ENCODE measurements at places on chromosomes 3 and 15.

DNA sequence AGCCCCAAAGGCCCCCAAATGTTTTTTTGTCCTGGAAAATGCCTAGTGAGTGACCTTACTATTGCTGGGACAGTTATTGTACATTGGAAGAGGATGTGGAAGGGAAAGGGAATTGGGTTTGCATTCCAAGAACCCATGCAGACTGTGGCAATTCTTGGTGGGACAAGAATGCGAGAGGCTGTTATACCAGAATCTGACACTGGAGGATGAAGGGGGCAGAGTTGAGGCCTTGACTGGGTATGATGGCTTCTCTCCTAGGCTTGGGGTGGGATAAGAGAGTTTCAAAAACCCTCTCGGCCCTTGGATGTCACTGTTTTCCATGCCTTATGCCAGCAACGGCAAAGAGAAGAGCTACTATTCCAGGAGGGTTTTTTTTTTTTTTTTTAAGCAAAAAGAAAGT lies 25.3 kb downstream of the IL16 start:
- DNase-seq: no peak

DNA sequence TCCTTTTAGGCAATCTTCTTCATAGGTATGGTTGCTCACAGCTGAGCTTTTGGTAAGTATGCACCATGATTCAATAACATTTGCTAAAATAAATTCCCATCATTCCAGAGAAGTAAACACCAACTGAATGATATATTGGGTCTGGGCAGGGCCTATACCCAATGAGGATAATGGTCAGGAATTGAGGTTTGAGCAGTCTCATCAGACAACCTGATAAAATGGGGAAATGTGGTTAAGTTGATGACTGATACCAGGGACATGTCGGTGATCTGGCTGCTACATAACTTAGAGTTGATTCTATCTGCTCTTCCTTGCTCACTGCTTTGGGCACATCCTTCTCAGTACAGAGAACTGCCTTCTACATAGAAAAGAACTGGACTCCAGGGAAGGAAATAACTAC lies 92.9 kb downstream of the GPR156 start:
- DNase-seq: no peak

DNA sequence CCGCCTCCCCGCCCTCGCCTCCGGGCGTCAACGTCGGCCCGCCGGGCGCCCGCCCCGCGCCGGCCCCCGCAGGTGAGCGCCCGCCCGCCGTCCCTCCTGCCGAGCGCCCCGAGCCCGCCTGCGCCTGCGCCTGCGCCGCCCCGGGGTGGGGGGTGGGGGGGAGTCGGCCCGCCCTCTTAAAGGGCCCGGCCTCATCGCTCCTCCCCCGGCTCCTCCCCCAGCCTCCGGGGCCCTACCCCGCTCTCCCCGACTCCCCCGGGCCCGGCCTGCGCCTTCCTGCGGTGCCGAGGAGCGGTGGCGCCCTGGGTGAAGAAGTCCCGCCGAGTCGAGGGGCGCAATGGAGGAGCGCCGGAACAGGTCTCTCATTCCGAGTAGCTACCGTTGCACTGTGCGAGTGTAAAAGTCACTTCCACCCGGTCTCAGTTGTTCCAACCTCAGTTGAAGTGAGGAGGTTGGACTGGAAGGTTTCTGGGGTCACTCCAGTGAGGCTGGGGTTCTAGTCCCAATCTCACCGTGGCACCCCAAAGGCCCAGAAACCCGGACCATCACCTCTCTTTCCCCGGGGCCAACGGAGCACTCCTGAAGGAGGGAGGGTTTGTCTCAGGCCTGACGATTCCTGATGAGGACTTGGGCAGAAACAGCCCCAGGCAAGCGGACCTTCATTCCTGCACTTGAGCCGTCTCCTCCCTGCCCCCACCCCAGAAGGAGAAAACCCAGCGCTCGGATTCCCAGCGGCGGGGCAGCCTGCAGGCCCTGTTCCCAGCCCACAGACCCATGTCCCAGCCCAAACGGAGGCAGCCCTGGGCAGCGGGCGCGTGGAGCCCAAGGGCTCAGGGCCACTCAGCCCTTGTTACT lies 1.5 kb upstream of the TNK2 start:
- peak; percentile 95 for DNase-seq

GRCh38 chr15:60525341-60526039 lies 46.5 kb upstream of the ICE2 start:
- no peak for DNase-seq

GRCh38 chr3:128187495-128187894 lies 34.2 kb downstream of the EEFSEC start:
- no peak for DNase-seq

DNA sequence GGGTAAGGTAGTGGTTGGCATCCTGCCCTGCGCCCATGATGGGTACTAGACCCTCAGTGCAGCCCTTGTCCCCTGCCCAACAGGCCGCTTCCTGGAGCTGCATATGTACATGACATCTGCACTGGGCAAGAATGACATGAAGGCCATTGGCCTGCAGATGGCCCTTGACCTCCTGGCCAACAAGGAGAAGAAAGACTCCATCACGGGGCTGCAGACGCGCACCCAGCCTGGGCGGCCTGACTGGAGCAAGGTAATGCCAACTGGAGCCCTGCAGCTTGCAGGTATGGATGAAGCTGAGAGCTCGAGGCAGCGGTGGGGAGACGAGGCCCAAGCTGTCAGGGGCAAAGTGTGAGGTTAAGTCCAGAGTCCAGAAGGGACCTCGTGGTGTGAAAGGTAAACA lies 40.8 kb downstream of the NOX5 start:
- no peak for DNase-seq

DNA sequence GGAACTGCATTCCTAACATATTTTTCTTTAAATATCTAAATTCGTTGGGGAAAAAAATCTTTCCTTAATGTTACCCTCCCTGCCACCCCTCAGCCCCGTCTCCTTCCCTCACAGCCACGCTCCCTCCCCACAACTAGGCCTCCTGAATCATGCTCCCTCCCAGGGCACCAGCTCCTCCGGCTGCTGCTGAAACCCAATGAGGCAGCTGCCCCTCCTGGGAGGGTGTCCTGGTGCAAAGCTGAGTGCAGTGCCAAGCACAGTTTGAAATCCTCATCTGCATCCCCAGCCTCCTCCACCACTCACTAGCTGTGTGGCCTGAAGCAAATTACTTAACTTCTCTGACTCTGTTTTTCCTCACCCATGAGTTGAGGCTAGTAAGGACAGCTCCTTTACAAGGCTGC lies 2.7 kb upstream of the NR2E3 start:
- DNase-seq: no peak

GRCh38 chr3:48598323-48599076 lies 3.4 kb upstream of the COL7A1 start:
- DNase-seq: no peak

GRCh38 chr15:60583946-60584345 lies 105.0 kb upstream of the ICE2 start:
- peak; percentile 41 for DNase-seq

- no peak for DNase-seq
Measured at GRCh38 chr3:4474683-4475490, 7.8 kb upstream of the SUMF1 start.

GRCh38 chr3:148651549-148651948 lies 46.2 kb upstream of the AGTR1 start:
- no peak for DNase-seq

DNA sequence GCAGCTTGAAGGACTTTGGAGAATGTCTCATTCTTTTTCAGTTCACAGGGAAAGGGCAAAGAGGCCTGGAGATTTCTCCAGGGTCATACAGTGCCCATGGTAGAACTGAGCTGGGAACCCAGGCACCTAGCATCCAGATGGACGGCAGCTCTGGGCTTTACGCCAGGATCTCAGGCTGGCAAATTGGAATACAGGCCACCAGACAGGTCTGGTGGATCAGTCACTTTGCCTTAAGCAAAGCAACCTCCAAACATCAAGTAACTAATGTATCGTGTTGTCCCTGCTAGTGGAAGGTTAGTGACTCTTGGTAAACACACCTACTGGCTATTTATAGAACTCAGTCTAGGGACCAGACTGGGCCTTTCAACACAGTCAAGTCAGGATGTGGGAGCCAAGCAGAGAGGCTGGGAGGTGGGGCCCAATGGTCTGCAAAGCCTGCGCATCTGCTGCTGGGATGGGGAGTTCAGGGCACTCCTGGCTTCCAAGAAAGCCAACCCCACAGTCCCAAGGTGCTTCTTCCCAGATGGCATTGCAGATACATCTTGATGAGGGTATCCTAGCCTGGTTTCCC lies 30.2 kb downstream of the RPLP1 start:
- DNase-seq: no peak

DNA sequence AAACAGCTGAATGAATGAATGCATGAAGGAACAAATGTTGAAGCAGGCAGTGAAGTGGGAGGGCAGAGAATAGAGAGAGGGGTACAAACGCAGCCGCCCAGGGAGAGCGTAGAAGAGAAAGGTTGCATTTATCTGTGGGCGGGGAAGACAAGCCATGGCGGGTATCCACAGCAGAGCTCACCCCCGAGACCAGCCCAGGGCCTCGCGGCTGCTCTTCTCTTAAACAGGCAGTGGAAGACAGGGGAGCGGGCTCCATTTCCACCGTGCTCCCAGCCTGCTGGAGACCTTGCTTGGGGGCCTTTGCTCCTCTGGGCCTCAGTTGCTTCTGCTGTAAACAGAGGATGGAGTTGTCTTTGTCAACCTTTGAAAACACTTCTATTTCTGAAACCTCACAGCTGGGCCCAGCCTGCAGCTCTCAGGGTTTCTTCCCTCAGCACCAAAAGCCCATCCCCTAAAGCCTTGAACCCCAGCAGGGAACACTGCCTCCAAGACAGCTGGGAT lies 259.5 kb downstream of the UACA start:
- no peak for DNase-seq

GRCh38 chr3:167115331-167115934 lies 264.7 kb downstream of the ZBBX start:
- DNase-seq: no peak

GRCh38 chr15:94610485-94610884 lies 379.1 kb downstream of the MCTP2 start:
- DNase-seq: no peak

- no peak for DNase-seq
Measured at GRCh38 chr15:85008474-85009260, 27.0 kb downstream of the PDE8A start.

DNA sequence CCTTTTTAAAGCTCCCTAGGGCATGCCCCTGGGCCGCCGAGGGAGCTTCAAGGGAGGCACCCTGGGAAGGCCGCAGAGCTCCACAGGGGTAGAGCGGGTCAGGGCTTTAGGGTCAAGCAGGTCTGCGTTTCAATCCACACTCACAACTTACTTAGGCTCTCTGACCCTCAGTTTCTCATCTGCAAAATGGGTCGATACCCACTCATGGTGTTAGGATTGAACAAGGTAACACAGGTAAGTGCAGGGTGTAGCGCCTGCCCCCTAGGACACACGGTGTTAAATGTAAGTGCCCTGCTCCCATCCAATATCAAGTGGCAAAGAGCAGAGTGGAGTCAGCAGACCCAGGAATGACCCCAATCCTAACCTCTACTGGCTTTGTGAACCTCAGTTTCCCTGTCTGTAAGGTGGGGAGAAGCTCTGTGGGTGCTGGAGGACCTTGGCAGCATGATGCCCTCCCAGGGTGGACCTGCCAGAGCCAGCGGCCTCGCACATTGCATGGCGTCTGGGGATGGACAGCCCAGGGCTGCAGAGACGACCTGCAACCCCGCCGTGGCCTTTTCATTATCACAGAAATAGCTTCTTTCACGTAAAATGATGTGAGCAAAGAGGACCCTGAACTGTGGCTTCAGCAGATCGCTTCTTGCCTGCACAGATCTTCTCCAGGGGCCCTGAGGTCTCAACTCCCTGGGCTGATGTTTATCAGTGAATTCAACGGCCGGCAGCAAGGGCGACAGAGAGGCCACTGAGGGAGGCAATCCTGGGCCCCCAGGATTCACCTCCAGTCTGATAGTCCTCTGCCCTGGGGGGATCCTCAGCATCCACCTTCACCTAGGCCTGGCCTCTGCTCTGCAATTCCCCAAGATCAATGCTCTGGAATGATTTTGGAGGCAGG lies 138.5 kb downstream of the CHSY1 start:
- no peak for DNase-seq

DNA sequence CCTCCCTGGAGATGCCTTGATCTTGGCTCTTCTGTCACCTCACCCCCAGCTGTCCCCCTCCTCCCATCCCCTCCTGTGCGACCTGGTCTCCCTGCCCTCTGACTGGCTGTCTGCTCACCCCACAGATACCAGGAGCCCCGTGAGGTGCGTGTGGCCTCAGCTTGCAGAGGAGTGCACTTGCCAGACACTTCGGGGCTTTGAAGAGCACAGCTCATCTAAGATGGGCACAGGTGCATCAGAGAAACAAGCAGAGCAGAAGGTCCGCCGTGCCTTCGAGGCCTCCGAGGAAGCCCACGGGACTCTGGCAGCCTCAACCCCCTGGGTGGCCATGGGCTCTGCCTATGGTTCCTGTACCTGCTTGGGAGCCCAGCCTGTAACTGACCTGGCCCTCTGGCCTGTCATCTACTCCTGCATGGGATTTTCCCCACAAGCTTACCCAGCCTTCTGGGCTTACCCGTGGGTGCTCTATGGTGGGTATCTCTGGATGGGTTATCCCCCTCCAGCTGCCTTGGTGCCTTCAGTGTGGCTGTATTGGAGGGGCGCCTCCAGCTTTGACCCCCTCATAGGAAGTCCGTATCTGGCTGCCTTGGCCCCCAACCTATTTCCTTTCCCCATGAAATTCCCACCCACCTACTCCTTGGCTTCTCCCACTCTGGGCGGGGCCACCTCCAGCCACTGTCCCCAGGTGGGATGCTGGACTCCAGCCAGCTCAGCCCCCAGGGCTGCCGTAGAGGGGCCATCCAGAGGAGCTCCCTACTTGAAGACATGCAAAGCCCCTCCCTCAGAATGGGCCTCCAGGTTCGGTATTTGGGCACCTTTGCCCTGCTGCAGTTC lies 3.8 kb downstream of the PRR23E start:
- no peak for DNase-seq

GRCh38 chr15:88241060-88241459 lies 15.5 kb downstream of the NTRK3 start:
- no peak for DNase-seq

DNA sequence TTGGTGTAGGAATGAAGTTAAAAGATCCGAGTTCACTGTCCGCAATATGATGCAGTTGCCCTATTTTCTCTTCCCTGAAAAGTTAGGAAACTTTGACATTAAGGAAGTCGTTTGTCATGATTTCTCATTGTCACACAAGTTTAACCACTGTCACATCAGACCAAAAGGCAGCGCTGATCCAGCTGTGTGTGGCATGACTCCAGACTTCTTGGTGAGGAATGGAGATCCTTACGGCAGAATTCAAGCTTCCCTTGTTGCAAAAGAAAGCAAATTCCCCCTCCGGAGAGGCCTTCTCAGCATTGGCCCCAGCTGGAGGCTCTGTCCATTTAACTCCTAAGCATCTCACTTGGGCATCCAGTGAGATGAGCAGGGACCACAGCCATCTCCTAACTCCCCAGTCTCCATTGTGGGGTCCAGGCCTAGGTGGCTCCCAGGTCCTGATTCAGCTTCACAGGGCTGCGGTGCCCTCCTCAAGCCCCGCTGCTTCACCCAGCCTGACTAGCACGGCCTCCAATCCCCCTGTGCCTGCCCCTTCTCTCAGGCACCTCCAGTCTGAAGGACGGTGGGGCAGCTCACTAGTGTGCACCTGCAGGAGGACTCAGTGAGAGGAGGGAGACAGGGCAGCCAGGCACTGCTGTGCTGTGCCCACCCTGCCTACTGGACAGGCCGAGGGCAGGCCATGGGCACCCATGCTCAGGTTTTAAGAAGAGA lies 159.5 kb downstream of the CHSY1 start:
- DNase-seq: no peak

- DNase-seq: no peak
Measured at GRCh38 chr3:94365006-94365405, 302.1 kb downstream of the NSUN3 start.
